NCI-H345 (cell line): ENCODE measurements at places on chromosomes 3 and 15.

GRCh38 chr3:72282918-72283317 lies 498.0 kb upstream of the PROK2 start:
- no peak for DNase-seq

DNA sequence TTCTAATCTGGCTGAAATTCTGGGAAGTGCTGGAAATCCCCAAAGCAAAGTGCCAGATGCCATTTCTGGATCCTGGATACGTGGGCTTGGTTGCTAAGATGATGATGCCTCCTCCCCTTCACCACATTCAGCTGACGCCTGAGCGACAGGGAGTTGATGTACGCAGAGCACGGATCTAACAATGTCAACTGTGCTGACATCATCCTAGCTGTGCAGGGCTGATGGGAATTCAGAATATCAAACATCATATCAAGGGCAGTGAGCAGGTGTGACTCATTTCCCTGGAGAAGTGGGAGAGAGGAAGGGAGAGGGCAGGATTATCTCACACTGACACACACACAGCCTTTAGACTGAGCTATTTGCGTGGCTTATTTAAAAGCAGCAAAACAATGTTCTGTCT lies 92.6 kb upstream of the ZBTB20 start:
- peak; percentile 83 for DNase-seq

GRCh38 chr3:63364910-63365309 lies 86.8 kb downstream of the SYNPR start:
- DNase-seq, result no peak

DNA sequence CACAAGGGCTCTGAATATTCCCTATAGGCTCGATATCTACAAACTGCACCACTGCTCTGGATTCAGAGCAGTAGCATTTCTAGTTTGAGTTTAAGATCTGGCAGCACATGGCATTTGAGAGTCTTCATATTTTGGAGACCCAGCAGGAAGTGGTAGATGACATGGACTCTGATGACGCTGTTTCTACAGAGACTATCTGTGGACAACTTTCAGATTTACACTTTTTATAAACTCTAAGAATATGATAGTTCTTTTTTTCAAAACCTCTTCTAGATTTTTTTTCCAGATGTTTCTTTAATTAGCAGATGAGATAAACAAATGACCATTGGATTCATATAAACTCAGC lies 35.8 kb downstream of the ARMC8 start:
- no peak for DNase-seq

DNA sequence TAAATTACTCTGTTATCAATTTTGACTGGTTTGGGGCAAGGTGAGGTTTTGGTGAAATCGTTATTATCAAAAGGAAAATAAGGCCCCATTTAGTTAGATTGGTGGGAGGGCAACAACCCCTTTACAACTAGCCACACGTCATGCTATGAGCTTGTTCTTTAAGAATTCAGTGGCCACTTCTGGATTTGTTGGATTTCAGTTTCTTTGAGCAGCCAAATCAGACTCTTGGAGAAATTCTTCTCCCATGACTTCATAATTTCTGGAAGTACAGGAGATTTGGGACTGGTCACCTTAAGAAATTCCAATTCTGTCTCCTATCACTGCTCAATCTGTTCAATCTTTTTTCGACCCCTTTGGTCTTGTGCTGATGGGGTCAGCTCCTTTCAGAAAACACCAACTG lies 14.8 kb upstream of the WNT5A start:
- DNase-seq, result no peak

DNA sequence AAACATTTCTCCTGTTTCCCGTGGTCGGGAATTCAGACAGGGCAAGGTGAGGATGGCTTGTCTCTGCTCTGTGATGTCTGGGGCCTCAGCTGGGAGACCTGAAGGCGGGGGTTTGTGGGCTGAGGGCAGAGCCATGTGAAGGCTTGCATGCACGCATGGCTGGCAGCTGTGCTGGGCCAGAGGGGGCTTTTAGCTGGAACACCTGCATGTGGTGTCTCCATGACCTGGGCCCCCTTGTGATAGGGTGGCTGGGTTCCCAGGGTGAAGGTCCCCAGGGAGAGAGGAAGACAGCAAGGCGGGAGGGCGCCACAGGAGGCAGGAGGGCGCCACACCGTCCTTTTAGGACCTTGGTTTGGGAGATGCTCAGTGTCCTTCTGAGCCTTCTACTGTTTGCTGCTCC lies 101.6 kb upstream of the PRR23E start:
- DNase-seq, result no peak

- no peak for DNase-seq
These were observed 70.1 kb downstream of the CEMIP start for GRCh38 chr15:80849308-80849707.

DNA sequence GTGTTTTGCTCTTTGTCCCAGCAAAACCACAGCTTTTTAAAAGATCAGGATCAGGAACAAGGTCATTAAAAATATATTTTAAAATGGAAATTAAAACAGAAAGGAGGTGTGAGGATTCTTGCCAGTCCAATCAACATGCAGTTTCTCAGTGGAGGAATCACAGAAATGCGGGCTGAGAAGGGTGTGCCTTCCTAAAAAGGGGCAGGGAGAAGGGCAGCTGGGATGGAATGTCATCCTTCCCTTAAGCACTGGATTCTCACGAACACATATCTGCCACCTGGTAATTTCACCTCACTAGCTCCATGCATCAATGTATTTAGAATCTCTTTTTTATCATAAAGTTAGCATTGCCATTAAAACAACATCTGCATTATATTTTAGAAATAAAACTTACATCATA lies 21.4 kb downstream of the ABI3BP start:
- DNase-seq, result no peak

GRCh38 chr3:179958759-179959158 lies 78.0 kb downstream of the PEX5L start:
- DNase-seq, result no peak

GRCh38 chr3:100556673-100557310 lies 52.6 kb upstream of the ADGRG7 start:
- DNase-seq, result peak; percentile 2

GRCh38 chr15:22845289-22845900 lies 6.9 kb downstream of the NIPA2 start:
- no peak for DNase-seq

GRCh38 chr3:27615555-27615954 lies 106.6 kb downstream of the EOMES start:
- no peak for DNase-seq

DNA sequence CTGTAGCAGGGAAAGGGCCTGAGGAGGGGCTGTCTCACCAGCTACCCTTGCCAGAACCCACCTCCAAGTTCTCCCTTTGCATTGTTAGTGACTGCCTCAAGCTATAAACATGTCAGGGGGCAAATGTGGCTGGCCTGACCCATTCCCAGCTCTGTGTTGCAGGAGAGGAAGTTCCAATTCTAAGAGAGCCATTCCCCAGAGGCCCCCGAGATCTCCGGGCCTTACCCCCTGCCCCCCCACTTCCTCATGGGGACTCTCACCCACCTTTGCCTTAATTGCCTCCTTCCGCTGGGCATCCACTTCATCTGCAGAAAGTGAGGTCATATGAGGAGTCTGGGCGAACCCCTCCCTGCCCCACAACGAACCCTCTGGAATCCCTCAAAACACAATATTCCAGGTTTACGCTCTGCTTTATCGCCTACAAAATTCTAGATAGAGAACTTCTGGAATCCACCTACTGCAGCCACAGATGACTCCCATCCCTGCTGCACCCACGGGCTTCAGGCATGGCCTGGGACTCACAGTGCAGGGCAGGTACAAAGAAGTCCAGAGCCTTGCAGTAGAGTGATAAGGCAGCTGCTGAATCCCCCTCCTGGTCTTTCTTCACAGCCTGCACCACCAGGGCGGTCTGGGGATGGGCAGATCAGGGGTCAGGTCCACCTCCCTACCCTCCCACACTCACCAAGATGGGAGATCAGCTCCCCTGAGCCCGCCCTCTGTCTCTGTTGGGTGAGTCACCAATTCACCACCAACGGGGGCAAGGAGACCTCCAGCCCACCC lies 4.0 kb downstream of the ULK3 start:
- no peak for DNase-seq

DNA sequence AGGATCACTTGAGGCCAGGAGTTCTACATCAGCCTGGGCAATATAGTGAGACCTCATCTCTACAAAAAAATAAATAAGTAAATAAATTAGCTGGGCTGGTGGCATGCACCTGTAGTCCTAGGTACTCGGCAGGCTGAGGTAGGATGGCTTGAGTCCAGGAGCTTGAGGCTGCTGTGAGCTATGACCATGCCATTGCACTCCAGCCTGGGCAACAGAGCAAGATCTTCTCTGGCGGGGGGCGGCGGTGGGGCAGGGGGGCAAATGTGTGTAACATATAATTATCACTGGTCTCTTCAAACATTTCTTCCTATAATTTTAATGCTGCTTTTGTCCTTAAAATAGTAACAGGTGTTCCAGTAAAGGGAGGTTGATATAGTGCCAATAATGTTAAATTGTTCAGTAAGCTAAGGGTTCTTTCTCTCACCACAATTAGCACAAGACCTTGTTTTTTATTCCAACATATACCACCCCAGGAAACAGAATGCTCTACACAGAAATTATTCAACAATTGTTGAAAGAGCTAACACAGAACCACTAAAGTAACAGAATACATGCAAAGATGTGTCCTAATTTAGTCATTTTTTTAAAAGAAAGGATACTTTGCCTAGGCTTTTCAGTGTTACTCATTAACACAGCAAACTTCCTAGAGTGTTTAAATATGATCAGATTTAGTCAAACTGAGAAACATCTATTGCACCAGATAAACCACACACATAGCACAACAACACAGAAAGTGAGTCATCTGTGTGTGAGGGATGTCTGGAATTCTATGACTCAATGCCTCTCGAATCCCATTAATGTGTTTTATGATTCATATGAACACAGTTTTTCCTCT lies 29.1 kb downstream of the ANKRD28 start:
- DNase-seq, result no peak

GRCh38 chr15:62472616-62473299 lies 307.7 kb upstream of the C2CD4B start:
- no peak for DNase-seq

GRCh38 chr3:8903191-8903590 lies 60.1 kb downstream of the RAD18 start:
- DNase-seq, result no peak

- no peak for DNase-seq
These were observed 42.4 kb downstream of the TNIK start for GRCh38 chr3:171417813-171418212.

DNA sequence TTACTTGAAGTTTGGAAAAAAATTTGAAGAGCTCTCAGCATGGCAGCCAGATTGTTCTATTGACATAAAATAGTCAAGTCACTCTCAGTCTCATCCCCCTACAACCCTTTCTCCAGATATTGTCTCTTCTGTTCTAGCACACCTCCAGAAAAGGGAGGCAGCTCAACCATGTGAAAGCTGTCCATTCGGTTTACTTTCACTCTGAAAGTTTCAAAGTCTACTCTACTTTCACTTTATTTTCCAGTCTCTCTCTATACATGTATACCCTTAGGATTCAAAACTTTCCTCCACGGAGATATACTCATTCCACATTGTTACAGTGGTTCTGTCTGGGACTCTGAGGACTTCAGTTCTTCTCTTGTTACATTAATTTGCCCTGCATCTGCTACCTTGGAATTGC lies 111.0 kb upstream of the STAC start:
- no peak for DNase-seq

GRCh38 chr3:126313580-126314304 lies 43.5 kb downstream of the KLF15 start:
- peak; percentile 45 for DNase-seq

DNA sequence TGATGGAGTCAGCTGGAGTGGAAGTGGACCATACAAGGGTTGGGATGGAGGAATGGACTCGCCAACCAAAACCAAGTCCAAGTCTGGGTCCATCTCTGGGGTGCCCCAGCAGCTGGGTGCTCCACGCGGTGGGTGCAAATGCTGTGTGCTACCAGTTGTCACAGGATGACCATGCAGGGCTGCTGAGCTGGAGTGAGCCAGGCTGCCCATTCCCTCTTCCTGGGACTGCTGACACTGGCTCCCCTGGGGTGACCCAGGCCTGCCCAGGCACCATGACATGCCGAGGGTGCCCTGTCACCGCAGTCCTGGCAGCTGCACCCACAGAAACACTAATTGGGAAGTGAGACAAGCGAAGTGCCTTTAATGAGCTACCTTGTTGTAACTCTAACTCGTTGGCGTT lies 140.2 kb downstream of the TPRA1 start:
- DNase-seq, result no peak

DNA sequence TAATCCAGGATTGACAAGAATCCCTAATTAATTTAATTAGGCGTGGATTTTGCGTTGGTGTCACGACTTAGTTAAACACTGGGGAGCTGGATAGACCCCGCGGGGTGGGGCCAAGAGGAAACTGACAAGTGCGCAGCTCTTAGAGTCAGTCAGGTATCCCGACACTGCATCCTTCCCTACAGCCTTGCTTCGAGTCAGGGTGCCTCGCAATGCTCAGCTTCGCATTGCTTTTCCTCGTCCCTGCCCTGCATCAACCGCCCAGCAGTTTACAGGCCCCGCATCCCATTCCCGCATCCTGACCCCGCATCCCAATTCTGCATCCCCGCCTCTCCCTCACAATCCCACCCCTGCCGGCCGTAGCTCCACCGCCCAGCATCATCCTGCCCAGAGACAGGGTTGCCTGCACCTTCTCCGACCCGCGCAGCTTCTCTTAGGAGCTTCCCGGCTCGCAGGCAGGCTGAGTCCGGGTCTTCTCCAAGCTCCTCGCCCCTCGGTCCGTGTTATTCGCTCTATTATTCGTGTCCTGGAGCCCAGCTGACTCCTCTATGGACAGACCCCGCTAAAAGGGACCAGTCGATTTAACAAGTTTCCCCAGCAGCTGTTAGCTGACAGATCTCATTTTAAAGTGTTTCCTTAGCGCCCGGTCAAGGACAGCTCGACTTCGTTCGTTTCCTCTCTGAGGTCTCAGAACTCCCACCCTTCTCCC lies 699 bp upstream of the SHOX2 start:
- peak; percentile 53 for DNase-seq

DNA sequence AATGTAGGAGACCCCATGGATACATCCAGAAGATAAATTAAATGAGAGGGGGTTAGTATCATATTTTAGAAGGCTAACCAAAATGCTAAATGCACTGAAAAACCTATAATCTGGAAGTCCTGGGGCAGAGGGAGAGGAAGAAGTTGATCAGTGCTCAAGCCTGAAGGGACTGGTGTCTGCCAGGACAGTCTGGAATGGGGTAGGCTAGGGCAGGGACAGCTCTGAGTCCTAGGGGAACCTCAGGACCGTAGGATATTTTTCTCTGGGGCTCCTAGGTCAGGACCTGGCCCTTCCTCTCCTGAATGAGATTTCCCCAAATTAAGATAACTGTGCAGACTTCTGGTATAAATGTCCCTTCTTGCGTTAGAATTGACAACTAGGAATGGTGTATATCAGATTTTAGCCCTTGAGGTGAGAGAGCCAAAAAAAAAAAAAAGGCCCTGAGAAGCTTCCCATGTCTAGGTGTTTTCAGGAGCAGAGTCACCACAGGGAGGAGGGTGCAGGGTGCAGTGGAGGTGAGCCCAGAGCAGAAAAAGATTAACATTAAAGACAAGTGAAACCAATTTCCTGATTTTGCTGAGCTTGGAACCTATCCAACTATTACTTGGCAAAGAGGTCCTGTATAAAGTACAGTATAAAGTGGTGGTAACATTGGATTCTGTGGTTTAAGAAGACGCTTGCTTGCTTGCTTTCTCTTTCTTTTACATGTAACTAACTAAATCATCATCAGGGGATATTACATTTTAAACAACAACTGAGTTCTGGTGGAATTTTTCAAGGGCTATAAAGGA lies 63.5 kb downstream of the HACD2 start:
- DNase-seq, result no peak

GRCh38 chr3:111967068-111967467 lies 11.8 kb upstream of the ABHD10 start:
- DNase-seq, result no peak
